A549 treated with DMSO at 1 μM for 4 hours (cell line): ENCODE measurements at places on chromosomes 12 and 14. TPM values are rescaled to one million over a fixed set of nuclear protein-coding genes. Genes with fewer than 3 reads are reported as not detected.

The ALKBH2 gene
- total RNA-seq: 44.1 to 50.2 TPM (median 47.8 TPM) in 5 replicates

The IL31 gene
- not detected in 5 replicates for total RNA-seq

The CPNE8 gene
- 11.1 to 13.5 TPM (median 11.5 TPM) in 5 replicates for total RNA-seq

The OAS1 gene
- total RNA-seq: 43.4 to 72.2 TPM (median 61.4 TPM) in 5 replicates

The BEST3 gene
- total RNA-seq: 0.67 to 1.5 TPM (median 1.2 TPM) in 5 replicates

The DPPA3 gene
- not detected in 5 replicates for total RNA-seq

The ACSM4 gene
- total RNA-seq: not detected in 5 replicates

The EML5 gene
- 0.76 to 1.1 TPM (median 0.84 TPM) in 5 replicates for total RNA-seq
